ENCODE measurements at places on chromosomes 5 and 9.

GRCh38 chr9:121688146-121688680 is 36.8 kb downstream of the DAB2IP start:
- DNase-seq = no peak

GRCh38 chr9:121700832-121701419 is 49.5 kb downstream of the DAB2IP start:
- no peak for DNase-seq

GRCh38 chr5:142119051-142119625 is 10.6 kb downstream of the NDFIP1 start:
- no peak for DNase-seq

GRCh38 chr9:124290743-124291554 is 33.2 kb downstream of the NEK6 start:
- DNase-seq = no peak

- DNase-seq = no peak
Measured at GRCh38 chr5:172854451-172854871, 20.4 kb downstream of the ERGIC1 start.

- no peak for DNase-seq
Measured at GRCh38 chr9:133955821-133956411, 36.2 kb downstream of the VAV2 start.

GRCh38 chr5:342501-343460 is 21.3 kb downstream of the AHRR start:
- no peak for DNase-seq

DNA sequence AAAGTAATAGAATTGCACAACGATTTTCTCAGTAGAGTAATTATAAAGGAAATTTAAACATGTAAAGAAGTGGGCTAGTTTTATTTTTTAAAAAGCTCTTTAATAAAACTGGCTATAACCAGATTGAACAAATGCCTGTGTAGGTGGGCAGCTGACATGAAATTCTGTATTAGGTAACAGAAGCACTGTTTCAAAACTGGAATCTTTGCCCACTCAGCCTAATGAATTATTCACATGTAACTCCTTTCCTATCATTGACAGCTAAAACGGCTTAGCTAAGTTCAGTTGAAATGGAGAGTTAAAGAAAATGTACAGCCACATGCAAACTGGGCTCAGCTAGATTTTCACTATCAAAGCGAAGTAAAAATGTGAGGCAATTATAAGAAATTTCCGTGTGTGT is 1300.1 kb upstream of the ACO1 start:
- no peak for DNase-seq

DNA sequence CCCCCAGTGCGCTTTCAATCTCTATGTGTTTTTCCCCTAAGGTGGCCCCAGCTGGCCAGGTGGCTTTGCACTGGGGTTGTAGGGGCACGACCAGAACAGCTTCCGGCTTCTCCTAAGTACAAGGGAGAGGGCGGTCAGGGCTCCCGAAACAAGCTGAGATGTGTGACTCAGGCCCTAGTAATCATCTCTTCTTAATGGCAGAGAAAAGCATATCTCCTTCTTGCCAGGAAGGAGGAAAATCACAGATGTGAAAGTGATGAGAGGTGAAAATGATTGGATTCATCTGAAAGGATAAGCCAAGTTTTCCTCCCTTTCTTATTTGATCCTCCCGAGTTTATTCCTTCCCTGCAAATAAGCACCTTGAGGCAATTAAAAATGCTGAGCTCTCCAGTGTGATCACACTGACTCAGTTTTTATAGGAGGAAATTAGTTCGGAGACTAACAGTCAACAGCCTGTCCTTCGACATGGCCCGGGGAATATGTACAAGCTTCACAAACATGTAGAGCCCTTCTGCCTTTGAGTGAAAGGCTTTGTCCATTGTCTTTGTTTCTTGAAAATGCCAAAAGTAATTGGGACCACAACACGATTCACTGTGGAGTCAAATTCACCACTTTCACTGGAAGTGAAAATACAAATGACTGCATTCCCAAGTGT is 514.8 kb downstream of the PSAT1 start:
- DNase-seq = no peak

GRCh38 chr9:129851821-129852220 is 16.6 kb downstream of the USP20 start:
- no peak for DNase-seq

- no peak for DNase-seq
Measured at GRCh38 chr9:129242191-129242941, 64.3 kb upstream of the IER5L start.

DNA sequence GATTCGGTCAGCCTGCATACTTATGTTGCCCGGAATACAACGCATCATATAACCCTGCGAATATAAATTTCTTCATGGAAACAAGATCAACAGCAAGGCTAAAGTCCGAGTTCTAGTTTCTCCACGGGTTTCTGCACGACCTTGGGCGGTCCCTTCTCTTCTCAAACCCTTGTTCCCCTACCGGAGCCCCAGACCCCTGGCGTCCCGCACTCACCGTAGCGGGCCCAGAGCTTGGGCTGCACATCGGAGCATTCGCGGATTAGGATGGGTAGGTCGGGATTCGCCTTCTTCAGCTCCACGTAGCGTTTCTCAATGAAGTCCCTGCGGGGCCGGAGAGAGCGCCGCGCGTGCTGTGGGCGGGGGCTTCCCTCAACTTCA is 399 bp downstream of the NDUFA2 start:
- DNase-seq = no peak

- no peak for DNase-seq
Measured at GRCh38 chr5:6495433-6496206, 47.0 kb downstream of the UBE2QL1 start.

- no peak for DNase-seq
Measured at GRCh38 chr9:37593883-37594448, 1.6 kb upstream of the TOMM5 start.

DNA sequence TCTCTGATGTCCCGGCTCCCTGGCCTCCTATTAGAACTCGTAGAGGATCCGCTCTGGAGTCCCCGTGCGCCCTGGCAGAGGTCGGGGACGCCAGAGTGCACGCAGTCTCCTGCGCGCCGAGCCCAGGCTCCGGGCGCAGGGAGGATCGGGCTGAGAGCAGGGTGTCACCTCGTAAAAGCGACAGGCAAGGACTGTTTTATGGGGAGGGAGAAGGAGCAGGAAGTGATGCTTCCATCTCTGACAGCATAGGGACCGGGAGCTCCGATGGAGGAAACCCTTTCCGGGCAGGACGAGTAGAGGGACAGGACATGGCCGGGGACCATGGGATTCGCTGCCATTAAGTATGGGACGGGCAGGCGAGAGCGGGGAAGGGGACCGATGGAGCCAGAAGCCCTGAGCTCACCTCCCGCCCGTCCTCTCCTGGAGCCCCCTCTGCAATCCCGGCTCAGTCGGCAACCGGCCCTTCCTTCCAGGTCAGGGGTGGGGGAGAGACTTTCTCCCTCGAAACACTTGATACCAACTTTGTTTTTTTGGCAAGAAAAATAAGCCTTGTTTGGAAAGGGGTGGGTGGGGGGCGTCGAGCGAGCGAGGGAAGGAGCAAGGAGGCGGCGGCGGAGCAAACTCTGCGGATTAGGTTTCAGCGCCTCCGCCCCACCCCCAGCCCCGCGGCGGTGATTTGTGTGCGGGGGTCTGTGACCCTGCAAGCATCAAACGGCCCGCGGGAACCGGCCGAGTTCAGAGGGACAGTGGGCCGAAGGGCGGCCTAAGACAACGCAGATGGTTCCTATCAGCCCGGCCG is 12.6 kb downstream of the LMX1B start:
- no peak for DNase-seq

- DNase-seq = no peak
Measured at GRCh38 chr5:171295299-171295698, 13.7 kb upstream of the TLX3 start.

- DNase-seq = no peak
Measured at GRCh38 chr5:173236531-173237142, 1.6 kb upstream of the NKX2-5 start.

DNA sequence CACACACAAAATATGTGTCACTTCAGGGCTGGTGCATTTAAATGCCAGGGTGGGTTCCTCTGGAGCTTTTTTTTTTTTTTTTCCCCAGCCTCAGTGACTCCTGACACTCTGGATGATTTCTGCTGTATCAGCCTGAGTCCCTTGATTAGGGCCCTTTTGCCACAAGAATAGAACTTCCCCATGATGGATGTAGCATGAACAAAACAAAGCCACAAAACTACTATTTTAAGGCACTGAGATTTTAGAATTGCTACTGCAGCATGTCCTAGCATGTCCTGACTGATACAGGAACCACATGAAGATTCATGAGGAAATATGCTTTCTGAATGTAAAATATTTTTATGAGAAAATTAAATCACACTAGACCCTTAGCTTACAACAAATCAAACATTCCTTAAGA is 13.9 kb upstream of the ADGRD2 start:
- no peak for DNase-seq

- no peak for DNase-seq
Measured at GRCh38 chr9:35599763-35600604, 5.1 kb upstream of the TESK1 start.

DNA sequence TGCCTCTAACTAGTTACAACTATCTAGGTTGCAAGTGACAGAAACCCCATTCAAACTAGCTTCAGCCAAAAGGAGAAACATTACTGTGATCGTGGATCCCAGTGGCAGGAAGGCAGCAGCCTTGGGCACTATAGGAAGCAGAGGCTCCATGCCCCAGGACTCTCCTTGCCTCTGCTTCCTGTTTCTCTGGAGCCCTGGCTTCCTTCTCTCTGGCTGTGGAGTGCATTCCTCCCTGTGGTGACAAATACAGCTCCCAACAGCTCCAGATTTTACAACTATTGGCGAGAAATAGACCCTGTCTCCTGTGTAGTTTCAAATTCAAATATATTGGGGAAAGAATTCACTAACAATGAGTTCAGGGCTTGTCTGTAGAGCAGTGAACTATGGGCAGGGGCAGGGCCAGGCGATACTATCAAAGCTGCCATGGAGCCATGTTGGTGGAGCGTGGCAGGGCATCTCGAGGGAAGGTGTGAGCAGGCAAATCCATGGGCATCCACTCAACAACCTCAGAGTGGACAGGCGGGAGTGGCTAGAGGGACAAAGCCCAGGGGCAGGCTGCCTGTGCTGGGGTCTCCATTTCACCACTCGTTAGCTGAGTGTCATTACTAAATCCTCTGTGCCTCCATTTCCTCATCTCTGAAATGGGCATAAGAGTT is 189.5 kb downstream of the ERCC6L2 start:
- DNase-seq = no peak

- DNase-seq = no peak
Measured at GRCh38 chr5:169933616-169934015, 46.7 kb downstream of the INSYN2B start.

DNA sequence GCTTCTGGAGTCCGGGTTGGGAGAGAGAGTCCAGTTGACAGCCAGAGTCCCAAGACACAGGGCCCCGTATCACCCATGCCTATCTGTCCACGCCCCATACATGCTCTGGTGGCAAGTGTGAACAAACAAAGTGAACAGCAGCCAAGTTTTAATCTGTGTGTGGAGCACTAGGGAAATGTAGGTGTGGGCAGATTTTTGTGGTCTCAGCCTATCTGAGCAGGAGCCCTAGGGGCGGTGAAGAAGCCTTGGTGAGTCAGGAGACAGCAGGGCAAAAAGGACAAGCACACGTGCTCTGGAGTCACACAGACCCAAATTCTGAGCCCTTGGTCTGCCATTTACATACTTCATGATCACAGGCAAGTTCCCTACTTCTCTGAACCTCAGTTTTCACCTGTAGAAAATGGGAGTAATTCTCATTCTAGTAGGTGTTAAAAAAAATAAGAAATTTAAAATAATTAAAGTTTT is 23.2 kb downstream of the EGR1 start:
- no peak for DNase-seq

GRCh38 chr5:175847061-175847460 is 24.3 kb upstream of the CPLX2 start:
- DNase-seq = no peak

- no peak for DNase-seq
Measured at GRCh38 chr5:101677961-101678360, 618.1 kb downstream of the SLCO4C1 start.

DNA sequence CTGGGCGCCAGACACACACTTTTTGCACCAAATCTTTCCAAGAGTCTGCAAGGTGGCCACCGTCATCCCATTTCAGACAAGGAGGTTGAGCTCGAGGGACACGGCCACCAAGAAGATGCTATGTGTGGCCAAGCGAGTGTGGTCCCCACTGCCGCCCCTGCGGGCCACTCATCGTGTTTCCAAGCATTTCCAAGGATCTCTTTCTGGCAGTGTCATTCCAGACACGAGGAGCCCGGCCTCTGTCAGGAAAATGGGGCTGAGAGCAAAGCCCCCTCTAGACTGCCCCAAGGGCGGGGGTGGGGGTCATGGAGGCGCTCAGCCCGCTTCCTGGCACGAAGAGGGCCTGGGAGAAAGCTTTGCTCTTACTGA is 10.6 kb downstream of the VAV2 start:
- DNase-seq = no peak

- no peak for DNase-seq
Measured at GRCh38 chr5:72129725-72130124, 22.4 kb downstream of the MAP1B start.

GRCh38 chr5:171750311-171750788 is 35.3 kb upstream of the SMIM23 start:
- no peak for DNase-seq

DNA sequence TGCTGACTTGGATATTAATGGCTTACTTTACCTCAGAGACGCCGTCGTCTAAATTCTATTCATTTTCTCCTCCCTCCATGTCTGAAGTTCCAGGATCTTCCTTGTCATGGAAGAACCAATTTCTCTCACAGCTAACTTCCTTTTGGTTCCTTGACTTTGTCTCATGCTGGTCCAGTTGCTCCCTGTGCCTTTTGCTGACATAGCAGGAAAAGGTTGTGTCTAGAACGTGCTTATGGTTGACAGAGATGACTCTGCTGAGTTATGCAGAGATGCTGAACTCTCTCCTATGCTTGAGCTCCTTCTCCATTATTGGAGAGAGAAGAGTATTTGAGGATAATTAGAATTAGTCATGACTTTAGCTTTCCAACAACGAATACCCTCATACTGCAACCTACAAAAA is 1338.9 kb downstream of the MAT2B start:
- DNase-seq = no peak

GRCh38 chr5:143964919-143965318 is 153.0 kb downstream of the HMHB1 start:
- no peak for DNase-seq

- DNase-seq = no peak
Measured at GRCh38 chr9:107874137-107874536, 384.6 kb upstream of the KLF4 start.

GRCh38 chr5:139808481-139809330 is 13.1 kb downstream of the PSD2 start:
- DNase-seq = no peak

DNA sequence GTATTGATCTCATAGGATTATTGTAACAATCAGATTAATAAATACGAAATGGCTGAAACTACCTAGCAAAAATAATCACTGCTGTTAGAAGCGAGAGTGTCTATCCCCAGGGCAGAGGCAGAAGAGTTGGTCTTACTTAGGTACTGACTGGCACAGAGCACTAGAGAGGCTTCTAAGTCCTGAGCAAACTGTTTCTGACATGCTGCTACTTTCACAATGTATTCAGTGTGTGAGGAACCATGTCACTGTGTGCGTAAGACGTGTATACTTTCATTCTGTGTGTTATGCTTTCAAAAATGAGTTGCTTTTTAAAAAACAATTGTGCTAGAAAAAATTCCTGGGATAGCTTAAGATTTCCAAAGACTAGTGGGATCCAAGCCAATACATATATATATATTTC is 5.5 kb upstream of the KLHL9 start:
- DNase-seq = no peak
